ENCODE measurements at places on chromosomes 1 and 21.

GRCh38 chr1:20318971-20319370 is 28.3 kb downstream of the VWA5B1 start:
- no peak for DNase-seq

DNA sequence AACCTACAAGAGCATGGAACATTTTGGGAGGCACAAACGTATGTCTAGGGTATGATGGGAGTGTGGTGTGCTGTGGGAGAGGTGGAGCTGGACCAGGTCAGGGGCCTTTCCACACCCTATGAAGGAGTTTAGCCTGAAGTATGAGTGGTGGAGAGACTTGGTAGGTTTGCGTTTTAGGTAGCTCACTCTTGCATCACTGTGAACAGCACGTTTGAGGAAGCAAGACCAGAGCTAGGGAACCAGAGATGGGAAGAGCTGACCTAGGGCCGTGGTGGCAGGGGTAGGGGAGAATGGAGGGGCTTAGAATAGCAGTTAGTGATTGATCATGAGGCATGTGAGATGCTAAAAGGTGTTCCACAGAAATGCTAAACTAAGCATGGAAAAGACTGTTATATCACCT is 25.1 kb upstream of the ZFP69B start:
- DNase-seq, result no peak

GRCh38 chr21:36491209-36491910 is 11.4 kb upstream of the CLDN14 start:
- no peak for DNase-seq

DNA sequence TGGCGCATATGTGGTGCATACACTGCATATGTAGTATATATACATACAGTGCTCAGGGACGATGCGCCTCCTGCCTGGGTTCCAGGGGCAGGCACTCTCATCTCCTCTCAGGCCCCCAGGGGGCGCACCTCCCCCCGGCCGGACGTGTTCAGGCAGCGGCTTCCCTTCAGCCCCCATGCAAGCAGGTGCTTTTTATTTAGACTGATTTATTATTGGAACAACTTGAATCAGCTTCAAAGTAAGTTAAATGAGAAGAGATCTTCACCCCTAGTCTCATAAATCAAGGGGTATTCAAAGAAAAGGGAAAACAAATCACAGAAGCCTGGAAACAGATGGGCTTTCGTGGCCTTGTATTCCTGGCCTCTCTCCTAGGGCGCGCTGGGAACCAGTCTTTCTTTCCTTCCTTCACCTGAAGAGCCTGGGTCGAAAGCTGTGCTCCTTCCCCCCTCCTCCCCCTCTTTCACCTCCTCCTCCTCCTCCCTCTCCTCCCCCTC is 64.6 kb downstream of the UBIAD1 start:
- peak; percentile 60 for DNase-seq

- no peak for DNase-seq
These were observed 450.3 kb upstream of the ZP4 start for GRCh38 chr1:238340989-238341388.

Data from memory B cell (primary cell).